ENCODE measurements at places on chromosomes 11 and 22.

GRCh38 chr11:131845255-131845654 is 474.8 kb downstream of the NTM start:
- DNase-seq = no peak

- DNase-seq = no peak
These were observed 18.2 kb downstream of the TEAD1 start for GRCh38 chr11:12692229-12693075.

DNA sequence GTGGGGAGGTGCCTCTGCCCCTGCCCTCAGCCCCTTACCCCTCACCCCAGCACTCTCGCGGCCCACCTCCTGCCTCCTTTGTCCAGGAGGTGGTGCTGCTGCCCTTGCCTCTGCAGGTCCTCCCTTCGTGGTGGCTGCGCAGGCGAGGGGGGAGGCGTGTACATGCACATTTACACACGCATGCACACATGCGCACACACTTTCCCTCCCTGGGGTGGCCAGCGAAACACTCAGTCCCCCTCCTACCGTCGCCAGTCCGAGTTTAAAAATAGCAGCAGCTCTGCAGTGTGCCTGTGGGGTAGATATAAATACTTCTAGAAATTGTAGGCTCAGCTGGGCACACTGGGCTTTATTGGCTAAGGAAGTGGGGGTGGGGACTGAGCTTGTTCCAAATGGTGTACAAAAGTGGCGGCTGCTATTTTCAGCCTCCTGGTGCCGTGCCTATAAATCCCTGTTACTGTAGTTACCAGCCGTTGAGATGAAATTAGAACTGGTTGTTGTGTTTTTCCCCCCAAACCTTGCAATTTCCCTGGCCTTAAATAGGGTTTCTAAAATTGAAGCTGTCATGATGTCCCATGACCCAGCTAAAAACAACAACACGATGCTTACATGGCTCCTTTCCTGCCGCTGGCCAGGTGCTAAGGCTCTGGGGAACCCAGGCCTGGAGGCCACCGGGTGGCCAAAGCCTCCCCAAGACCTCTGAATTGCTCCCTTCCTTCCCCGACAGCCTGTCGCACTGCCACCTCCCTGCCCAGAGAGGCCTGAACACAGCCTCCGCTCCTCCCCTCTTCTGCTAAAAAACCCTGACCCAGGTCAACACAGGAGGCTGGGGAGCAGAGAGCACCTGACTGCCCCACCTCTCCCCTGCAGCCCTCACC is 12.4 kb downstream of the PICK1 start:
- DNase-seq = no peak

- DNase-seq = no peak
These were observed 5.1 kb downstream of the SLC43A3 start for GRCh38 chr11:57421805-57422204.

DNA sequence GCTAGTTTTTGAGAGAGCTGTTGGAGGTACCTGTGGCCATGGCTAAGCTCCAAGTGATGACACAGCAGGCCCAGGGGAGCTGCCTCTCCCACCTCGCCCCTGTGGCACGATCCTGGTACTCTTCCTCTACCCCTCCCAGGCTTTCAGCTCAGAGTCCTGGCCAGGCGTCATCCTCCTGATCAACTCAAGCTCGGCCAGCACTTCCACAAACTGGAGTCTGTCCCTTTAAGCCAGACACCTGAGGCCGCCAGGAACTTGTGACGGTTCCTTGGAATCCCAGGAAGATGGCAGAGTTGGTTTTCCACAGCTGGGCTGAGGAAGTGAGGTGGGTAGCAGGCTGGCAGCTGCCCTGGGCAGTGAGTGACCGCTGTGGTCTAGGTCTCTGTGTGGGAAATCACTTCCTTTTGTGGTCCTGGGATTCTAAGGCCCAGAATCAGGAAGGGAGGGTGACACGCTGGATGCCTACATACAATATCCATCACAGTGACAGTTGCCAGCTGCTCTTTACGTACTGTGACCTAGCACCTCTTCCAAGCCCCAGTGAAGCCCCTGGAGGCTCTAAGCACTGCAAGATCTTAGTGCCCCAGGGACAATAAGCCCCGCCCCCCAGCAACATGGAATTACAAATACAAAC is 3.2 kb upstream of the CST6 start:
- DNase-seq = no peak

DNA sequence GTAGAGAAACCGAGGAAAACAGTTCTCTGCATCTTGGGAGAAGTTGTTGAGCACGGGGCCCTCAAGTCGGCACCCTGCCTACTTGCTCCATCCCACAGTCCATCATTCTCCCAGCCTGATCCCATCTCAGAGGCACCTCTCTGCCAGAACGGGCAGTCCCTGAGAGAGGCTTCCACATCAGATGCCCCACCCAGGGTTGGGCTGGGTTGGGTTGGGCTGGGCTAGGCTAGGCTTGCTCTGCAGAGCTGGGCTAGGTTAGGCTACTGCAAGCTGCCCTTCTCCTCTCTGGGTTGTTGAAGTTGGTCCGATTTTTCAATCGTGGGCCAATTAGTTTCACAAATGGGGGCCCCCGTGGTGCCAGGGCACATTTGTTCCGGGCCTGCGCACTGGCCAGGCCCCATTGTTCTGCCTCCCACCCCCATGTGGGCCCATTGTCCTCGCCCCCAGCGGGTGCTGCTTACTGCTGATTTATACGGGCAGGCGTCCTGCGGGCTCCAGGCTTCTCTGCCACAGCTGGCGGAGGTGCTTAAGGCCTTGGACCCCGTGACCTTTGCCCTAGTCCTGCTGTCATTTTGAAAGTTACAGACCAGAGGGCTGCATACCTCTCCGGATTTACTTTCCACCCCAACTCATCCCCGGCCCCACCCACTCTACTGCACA is 63.7 kb upstream of the NNMT start:
- DNase-seq = no peak

DNA sequence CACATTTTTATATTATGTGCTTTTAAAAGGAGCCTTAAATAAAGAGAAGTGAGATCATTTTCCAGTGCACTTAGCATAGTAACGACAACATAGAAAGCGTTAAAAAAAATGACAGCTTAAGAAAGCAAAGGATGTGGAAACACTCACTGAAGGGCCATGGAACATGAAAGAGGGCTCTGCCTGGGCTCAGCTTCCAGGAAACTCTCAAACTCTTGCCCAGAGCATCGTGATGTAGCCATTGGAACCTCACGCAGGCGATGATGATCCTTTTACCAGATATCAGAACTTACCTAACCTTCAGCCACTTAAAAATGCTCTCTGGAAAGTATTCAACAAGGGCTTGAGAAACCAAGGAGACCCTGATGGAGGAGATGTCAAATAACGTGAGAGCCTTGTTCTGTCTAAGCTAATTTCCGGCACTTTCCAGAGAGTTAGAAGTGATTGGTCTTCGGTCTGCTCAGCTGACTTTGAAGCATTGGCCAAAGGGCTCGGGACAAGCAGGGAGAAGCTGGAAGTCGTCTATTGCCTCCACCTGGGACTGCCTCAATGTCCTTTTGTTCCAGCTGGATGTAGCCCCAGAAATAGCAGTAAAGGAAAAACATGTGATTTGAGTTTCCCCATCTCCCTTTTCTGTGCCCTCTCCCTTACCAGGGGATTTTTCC is 21.5 kb upstream of the ETS1 start:
- no peak for DNase-seq

GRCh38 chr22:10780281-10780680 is 4747.7 kb upstream of the OR11H1 start:
- DNase-seq = no peak

DNA sequence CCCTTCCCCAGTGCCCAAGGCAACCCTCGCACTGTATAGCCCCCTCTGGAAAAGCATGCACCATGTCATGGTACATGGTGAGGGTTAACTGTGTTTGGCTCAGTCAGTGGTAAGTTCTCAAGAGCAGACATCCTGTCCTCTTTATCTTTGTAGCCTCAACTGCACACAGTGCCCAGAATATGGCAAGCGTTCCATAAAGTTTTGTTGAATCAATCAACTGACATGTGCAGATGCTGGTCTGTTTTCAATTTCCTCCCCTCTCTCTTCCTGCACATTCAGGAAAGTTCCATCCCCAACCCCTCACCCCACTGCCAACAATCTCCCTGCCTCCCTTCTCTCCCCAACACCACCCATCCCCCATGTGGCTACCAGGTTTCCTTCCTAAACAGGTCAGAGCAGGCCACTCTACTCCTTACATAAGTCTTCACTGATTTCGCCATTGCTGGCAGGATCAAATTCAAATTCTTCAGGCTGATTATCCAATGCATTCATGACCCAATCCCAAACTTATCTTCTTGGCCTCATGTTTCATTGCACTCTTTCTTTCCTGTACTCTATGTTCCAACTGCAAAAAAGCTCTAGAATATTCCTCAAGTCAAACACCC is 15.5 kb upstream of the TMPRSS5 start:
- no peak for DNase-seq

GRCh38 chr22:36682811-36683210 is 20.7 kb downstream of the CACNG2 start:
- DNase-seq = no peak

DNA sequence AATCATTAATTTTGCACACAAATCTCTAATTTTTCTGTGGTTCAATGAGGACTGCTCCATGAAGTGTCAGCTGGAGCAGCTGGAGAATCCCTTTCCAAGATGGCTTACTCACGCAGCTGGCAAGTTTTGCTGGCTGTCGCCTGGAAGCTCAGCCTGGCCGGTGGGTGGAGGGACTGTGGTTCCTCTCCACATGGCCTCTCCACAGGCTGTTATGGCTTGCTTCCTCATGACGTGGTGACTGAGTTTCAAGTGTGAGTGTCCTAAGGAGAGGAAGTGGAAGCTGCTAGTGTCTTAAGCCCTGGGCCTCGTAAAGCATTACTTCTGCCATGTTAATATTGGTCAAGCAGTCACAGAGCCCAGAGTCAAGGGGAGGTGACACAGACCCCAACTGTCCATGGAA is 14.0 kb upstream of the NRIP3 start:
- DNase-seq = no peak

DNA sequence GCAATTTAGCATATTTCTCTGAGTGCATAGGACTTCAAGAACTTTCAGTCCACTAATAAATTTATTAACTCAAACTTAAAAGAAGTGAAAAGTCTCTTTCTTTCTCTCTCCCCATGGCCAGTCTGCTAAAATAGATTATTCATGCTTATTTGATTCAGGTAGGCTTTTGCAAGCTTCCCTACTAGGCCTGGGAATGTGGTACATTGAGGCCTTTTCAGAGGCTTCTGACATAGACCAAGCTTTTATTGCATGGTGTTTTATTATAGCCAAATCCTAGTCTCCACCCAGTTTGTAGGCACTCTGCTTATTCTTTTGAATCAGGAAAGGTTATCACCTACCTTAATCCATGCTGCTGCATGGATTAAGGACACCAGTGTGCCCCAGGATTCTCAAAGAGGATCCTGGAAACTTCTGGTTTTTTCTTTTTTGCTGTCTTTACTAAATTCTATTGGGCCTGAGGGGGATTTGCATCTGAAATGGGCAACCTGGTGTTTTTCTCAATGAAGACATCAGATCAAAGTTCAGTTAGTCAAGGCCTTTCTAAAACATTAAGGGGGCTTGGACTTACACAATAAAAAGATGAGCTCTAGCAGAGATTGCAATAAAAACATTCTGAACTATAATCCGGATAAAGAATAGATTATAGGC is 92.2 kb downstream of the ELP4 start:
- DNase-seq = no peak

- DNase-seq = no peak
These were observed 3.3 kb upstream of the JAML start for GRCh38 chr11:118227865-118228785.

GRCh38 chr11:492427-493226 is 14.4 kb downstream of the RNH1 start:
- DNase-seq = no peak

DNA sequence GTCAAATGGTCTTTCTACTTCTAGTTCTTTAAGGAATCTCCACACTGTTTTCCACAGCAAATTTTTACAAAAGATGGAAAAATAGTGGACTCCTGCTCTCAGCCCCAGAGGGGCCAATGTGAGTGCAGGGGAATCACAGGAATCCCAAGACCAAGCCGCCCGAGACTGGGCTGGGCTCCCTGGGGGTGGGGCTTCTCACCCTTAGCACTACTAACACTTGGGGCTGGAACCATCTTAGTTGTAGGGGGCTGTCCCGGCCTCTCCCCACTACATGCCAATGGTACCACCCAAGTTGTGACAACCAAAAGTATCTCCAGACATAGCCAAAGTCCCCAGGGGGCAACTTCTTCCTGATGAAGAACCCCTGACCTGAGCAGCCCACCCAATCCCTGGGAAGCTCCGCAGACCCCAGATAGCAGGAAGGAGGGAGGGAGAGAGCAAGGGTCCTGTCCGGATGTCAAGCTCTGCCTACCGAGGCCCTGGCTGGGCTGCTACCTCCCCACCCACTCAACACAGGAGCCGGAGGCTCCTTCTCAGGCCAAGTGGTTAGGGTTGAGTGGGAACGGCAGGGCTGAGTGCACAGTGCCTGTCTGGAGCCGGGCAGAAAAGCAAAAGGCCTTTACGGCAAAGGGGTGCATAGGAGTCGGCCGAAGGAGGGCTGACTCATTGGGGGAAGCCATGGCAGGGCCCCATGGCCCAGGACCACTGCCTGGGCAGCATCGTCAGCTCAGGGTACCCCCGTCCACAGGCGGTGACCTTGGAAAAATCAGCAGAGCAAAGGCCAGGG is 122.5 kb upstream of the FGF3 start:
- no peak for DNase-seq

- DNase-seq = peak; percentile 82
These were observed 2.2 kb upstream of the TUT1 start for GRCh38 chr11:62593434-62594044.

DNA sequence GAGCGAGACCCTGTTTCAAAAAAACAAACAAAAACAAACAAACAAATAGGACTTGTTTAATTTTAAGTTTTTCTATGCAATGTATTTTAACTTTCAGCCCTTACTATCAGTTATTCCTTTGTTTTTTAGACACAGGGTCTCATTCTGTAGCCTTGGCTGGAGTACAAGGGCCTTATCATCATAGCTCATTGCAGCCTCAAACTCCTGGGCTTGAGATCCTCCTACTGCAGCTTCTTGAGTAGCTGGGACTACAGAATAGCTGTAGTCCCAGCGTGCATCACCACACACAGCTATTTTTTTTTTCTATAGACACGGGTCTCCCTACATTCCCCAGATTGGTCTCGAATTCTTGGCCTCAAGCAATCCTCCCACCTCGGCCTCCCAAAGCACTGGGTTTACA is 44.5 kb downstream of the PIK3C2A start:
- DNase-seq = no peak

GRCh38 chr11:25769287-25769686 is 562.6 kb upstream of the ANO3 start:
- no peak for DNase-seq

DNA sequence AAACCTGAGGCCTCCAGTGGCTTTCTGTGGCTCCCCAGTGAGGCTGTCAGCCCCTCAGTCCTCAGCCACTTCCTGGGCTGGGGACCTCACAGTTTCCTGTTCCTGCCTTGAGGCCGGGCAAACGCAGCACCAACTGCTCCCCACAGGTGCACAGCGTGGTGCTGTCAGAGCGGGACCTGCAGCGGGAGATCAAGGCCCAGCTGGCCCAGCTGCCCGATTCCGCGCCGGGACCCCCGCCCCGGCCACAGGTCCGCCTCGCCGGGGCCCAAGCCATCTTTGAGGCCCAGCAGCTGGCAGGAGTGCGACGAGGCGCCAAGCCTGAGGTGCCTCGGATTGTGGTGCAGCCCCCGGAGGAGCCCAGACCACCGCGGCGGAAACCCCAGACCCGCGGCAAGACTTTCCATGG is 5.4 kb downstream of the TBC1D10C start:
- peak; percentile 69 for DNase-seq

- DNase-seq = no peak
These were observed 1.3 kb upstream of the DGKZ start for GRCh38 chr11:46345881-46346484.

- DNase-seq = no peak
These were observed 351.5 kb downstream of the TBC1D22A start for GRCh38 chr22:47113853-47114415.

GRCh38 chr11:73072935-73073481 is 69.1 kb downstream of the FCHSD2 start:
- DNase-seq = no peak

GRCh38 chr11:1304380-1304779 is 5.1 kb downstream of the TOLLIP start:
- DNase-seq = no peak
